ENCODE measurements at places on chromosomes 2 and 18.

GRCh38 chr2:94923196-94923595, 52.0 kb downstream of the TEKT4 start:
- DNase-seq, result no peak

DNA sequence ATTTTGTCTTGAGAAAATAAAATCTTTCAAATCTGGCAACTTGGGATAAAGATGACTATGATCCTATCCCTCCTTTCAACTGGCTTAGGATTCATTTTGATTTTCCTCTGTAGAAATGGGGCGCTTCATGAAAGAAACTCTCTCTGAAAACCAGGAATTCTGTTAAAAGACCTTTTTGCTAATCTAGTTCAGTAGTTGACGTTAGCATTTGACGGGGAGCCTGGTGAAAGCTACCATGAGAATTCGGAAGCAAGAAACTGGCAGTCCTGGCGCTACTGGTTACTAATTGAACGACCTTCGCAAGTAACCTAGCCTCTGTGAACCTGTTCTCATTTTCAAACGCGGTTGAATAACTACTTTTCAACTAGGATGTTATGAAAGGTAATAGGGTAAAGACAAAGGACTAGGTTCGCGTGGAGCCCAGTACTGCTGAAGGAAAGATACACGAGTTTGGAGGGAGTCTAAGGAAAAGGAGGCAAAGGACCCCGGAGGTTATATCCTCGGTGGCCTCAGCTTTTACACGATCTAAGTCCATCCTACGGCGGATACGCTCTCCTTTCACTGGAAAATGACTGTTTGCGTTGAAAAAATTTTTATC, 604 bp upstream of the STK11IP start:
- no peak for DNase-seq

DNA sequence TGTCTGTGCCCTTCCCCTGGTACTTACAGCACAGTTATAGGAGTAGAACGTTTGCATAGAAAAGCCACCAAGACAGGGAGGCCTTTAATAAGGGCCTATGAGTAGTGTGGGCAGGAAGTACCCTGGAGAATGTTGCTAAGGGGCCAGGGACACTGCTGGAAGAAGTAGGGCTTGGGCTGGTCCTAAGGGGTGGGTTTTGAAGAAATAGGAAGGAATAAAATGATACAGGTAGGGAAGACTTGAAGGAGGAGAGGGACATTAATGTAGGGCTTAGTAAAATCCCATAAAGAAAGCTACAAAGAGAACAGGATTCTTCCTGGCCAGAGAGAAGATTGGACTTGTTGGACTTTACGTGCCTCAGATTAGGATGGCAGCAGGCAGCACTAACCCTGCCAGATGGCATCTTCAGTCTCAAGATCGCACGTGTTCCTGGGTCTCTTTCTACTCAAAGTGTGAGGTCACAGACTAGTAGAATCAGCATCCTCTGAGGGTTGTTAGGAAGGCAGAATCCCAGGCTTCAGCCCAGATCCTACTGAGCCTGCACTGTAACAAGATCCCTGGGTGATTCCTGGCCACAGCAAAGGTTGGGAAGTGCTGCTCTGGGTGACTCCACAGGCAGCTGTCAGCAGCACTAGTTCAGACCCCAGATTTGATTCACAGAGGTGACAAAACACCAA, 39.2 kb downstream of the EPAS1 start:
- DNase-seq, result peak; percentile 30

- DNase-seq, result no peak
Measured at GRCh38 chr18:31648966-31649429, 35.4 kb downstream of the B4GALT6 start.

DNA sequence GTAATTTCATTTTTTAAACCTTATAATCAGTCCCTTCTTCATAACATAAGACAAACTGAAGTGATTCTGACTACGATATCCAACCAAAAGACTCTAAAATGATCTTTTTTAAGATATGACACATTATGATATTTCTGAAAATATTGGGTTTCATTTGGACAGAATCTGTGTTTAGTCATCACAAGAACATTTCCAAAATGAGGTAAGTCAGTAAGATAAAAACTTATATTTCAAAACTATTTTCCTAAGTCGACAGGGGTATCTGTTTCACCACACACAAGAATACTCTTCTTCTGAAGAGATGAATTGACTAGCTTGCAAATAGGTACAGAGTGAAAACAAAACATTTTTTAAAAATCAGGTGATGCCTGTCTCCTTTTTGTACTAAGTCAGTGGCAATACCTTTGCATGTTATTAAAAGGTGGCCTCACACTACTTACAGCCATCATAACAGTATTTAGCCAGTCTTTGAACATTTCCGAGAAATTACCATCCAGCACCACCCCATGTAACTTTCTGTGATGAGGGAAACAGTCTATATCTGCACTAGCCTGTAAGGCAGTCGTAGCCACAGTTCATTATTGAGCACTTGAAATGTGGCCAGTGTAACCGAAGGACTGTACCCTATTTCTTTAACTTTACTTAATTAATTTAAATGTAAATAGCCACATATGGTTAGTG, 13.5 kb downstream of the STK39 start:
- DNase-seq, result no peak

- no peak for DNase-seq
Measured at GRCh38 chr2:65608466-65608865, 176.1 kb upstream of the SPRED2 start.

GRCh38 chr2:216109962-216110614, 940 bp downstream of the XRCC5 start:
- peak; percentile 14 for DNase-seq

DNA sequence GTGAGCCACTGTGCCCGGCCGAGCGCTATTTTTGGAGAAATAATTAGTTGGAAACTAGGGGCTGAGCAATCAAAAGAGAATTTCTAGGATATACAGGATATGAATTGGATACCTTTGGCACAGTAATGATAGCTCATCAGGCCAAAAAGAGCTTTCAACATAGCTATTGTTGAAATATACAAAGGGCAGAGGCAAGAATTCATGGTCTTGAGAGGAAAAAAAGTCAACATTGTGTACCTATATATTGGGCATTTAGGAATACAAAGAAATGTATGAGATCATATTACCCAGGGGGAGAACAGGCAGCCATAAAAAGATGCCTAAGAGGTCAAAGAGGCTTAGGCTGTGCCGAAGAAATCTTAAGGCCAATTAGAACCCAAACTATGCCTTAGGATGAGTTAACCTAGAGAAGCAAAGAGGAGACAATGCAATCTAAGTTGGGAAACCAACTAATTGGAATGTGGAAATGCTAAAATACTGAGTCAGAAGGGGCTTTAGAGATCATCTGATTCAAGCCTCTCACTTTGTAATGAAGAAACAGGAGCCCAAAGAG, 99.0 kb downstream of the RBBP8 start:
- DNase-seq, result peak; percentile 53

GRCh38 chr2:52082646-52083045, 1050.7 kb upstream of the NRXN1 start:
- no peak for DNase-seq

DNA sequence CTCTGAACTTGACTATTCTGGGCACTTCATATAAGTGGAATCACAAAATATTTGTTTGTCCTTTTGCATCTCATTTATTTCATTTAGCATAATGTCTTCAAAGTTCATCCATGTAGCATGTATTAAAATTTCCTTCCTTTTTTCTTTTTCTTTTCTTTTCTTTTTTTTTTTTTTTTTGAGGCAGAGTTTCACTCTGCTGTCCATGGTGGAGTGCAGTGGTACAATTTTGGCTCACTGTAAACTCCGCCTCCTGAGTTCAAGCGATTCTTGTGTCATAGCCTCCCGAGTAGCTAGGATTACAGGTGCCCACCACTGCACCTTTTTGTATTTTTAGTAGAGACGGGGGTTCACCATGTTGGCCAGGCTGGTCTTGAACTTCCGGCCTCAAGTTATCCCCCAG, 11.9 kb downstream of the ATP8B1 start:
- no peak for DNase-seq

GRCh38 chr2:196073521-196073920, 4.9 kb upstream of the DNAH7 start:
- no peak for DNase-seq

DNA sequence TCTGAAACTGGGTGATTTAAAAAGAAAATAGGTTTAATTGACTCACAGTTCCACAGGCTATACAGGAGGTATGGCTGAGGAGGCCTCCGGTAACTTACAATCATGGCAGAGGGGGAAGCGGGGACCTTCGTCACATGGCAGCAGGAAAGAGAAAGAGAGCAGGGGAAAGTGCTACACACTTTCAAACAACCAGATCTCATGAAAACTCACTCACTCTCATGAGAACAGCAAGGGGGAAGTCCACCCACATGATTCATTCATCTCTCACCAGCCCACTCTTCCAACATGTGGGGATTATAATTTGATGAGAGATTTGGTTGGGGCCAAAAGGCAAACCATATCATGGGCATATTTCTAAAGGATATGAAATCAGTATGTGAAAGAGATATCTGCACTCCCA, 12.0 kb upstream of the ARHGAP15 start:
- DNase-seq, result no peak

DNA sequence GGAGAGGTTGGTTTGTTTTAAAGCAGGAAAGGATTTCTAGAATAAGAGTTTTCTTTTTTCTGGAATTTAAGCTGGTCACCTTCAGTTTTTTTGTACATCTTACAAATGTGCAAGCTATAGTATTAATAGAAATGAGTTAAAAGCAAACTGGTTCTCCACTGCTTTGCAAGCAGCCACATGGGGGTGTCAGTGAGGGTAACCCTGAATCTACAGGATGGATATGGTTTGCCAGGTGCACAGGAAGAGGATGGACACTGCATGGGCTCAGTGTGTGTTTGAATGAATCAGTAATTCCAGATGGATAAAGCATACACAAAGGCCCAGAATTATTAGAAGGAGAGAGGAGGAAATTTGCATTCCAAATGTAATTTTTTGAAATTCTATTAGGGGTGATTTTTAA, 89.0 kb downstream of the MAPRE2 start:
- no peak for DNase-seq

- DNase-seq, result no peak
Measured at GRCh38 chr2:134739879-134740301, 21.1 kb upstream of the TMEM163 start.

DNA sequence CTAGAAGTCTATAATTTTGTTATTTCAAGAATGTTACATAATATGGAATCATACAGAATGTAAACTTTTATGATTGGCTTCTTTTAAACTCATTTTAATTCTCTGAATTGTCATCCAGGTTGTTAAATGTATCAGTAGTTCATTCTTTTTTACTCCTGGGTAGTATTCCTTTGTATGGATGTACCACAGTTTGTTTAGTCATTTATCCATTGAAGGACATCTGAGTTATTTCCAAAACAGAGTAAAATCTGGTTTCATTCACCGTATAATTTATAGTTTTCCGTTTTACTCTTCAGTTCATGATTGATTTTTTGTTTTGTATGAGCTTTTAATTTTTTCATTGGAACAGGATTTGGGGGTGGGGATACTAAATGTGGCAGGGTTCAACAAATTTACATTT, 132.4 kb downstream of the PMS1 start:
- no peak for DNase-seq

DNA sequence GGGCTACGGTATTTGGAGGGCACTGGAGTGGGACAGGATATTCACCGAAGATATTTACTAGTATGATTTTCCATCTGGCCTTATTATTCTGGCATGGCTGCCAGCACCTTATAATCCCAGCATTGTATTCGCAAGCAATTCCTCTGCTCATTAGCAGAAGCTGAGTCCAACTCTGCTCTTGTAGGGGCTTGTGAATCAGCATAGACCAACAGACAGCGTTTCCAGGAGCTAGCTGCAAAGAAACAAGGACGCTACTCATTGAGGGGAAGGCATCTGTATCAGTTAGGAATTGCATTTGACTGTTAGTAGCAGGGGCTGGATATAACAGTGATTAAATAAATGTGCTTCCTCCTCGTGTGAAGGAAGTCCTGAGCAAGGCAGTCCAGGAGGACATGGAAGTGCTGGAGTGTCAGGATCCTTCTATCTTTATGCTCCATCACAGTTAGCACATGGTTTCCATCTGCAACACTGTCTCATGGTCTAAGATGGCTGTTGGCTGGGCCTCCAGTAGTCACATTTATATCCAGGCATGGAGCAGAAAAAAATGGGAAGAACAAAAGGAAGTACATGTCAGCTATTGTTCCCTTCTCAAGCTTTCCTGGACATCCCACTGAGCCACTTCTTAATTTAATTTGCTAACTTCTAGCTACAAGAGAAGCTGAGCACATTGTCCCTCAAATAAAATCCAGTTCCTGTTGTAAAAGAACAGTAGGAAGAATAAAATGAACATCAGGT, 214.1 kb downstream of the C1D start:
- no peak for DNase-seq

GRCh38 chr2:132577686-132578085, 92.3 kb downstream of the LYPD1 start:
- no peak for DNase-seq

DNA sequence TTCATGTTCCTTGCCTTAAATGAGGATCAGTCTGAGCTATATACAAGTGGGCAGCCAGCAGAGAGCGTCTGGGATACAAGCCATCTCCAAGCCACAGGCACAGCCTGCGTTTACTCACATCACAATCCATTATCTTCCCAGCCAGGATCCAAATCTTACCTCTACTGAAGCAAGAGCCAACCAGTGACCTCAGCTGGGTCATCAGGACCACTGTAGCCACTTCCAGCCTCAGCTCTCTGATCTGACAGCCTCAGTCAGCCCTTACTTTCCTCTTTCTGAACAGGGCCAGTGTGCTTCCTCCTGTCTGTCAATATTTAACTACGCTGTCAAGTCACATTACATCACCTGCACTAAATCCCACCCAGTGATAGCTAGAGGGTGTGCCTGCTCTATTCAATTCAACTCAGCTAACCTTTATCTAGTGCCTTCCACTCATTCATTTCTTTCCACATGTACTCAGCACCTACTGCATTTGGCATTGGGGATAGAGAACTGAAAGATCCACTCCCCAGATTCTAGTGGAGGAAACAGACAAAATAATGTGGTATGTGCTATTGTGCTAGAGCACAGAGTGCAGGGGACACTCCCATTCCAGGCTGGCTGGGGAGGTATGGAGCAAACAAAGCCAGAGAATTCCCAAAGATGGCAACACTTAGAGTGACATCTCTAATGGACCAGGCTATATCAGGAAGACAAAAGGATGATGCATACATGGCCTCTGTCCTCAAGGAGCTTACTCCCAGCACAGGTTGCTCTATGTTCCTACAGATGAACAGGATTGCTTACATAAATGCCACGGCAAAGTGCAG, 146.5 kb downstream of the NCKAP5 start:
- peak; percentile 23 for DNase-seq

GRCh38 chr2:98383166-98383565, 36.9 kb downstream of the CNGA3 start:
- DNase-seq, result no peak

DNA sequence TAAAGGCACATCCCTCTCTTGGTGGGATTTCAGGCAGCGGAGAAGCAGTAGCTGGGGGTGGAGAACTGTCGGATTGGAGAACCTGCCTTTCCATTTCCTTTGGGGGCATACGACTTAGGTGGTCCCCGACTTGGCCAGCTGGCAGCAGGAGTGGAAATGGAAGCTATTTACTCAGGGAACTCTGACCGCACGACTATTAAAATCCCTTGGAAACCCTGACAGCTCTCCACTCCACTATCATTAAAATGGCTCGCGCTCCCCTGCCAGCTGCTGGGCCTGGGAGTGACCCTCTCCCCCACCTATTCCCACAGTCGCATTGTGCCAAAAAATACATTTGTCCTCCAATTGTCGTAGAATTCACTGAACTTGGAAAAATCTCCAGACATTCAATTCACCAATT, 77.7 kb upstream of the APCDD1 start:
- no peak for DNase-seq

Measured in AG08396 (cell line).